Stimulated activated CD4-positive, alpha-beta T cell treated with anti-CD3 and anti-CD28 coated beads, Interleukin-15, amount 100 ng/mL, for 24 hours (primary cell): ENCODE measurements at places on chromosomes 3 and 15.

DNA sequence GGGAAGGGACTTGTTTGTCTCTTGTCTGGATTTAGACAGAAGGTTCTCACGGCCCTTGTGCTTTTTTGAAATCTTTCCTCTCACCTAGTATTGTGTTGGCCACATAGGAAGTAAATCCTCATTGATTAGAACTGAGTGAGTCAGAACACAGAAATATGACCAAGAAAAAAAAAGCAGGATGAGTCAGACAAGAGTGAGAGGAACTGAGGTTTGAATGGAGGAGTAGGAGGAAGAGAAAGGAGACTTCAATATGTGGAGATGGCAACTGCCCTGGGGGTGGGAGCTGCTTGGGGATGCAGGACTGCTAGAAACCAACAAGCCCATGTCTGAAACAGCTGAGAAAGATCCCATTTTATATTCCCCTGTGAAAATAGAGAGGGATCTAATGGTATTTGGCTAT, 194.1 kb upstream of the ZBTB20 start:
- peak; percentile 3 for DNase-seq

DNA sequence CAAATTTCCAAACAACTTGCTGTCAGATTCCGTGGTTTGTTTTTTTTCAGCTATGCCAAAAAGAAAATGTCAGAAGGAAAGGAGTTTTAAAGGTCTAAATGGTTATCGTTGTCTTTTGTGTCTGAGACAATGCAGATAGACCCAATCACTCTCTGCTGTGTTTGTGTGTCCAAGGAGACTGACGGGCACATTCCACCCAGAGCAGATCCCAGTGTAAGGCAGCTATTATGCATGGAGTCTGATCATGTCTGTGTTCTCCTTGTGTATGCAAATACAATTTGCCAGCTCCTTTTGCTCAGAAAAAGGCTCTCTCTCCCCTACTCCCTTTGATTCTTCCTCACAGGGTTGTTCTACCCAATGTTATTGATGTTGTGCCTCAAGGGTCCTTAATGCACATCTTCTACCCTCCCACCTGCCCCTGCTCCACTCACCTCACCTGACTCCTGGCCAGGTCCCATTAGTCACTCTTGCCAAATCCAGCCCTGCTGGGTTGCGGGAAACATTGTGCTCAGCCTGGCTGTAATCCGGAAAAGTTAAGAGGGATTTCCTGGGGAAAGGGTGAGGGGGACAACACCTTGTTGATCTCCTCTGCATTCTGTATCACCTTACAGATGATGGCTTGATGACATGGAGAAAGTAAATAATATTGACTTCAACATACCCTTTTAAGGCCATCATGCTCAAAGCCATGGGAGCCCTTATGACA, 61.0 kb downstream of the OTOL1 start:
- no peak for DNase-seq

DNA sequence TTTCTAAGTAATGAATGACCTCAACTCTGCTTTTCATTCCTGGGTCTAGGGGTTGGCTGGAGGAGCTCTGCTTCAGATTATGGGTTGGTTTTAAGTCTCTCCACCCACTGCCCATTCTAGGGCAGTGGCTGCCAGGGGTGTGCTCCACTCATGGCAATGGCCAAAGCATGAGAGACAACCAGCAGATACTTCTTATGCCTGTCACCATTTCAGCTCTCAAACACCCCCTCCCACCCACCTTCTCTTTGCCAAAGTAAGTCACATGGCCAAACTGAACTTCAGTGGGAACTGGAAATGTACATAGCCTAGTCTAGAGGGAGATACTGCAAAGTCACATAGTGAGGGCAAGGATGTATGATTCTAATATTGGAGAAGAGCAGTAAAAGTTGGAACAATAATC, 285.3 kb downstream of the RPLP1 start:
- no peak for DNase-seq

DNA sequence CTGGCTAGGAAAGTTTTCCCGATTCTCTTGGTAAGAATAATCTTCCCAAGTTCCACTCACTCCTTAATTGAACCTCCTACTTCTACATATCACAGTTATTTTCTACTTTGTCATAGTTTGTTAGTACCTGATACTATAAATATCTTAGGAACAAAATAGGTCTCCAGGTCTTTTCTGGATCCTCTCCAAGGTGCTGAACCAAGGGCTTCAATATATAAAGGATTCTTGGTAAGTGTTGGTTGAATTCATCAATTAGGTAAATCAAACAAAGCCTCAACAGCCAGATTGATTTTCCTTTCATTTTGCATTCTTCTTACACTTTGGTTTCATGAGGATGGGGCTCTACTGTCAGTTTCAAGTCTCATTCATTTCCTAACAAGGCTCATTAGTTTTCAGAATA, 27.6 kb upstream of the RTP4 start:
- DNase-seq: no peak

DNA sequence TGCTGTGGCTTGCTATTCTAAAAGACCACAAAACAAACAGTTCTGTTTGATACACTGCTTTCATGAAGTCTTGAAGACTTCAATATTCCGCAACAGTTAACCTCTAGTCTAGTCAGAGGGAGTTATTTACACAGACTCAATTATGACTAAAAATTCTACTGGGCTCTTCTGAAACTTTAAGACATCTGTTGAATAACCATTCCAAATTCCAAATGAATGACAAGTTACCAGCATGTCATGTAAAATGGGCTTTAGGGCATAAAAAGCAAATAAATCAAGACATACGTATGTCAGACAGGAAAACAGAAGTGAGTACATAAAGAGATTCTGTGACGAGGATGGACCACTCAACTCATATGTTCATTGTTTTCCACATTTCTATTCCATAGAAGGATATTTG, 93.9 kb downstream of the PLOD2 start:
- DNase-seq: no peak
